ENCODE measurements at places on chromosomes 2 and 18.

DNA sequence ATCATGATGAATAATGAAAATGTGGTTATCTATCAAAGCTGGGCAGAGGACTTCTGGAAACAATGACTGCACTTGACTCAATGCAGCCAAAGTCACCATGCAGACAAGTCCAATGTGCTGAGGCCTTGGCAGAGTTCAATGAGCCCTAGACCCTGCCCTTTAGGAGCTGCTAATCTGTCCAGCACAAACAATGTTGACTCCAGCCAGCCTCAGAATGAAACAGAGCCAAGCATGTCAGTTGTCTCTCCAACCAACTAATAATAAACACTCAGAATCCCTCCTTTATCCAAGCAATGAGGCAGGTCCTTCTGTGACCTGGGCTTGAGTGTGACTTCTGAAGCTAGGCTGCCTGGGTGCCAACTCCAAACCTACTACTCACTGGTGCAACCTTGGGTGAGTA is 270.6 kb downstream of the BCL11A start:
- no peak for DNase-seq

- no peak for DNase-seq
Measured at GRCh38 chr2:233112776-233113452, 52.8 kb downstream of the INPP5D start.

DNA sequence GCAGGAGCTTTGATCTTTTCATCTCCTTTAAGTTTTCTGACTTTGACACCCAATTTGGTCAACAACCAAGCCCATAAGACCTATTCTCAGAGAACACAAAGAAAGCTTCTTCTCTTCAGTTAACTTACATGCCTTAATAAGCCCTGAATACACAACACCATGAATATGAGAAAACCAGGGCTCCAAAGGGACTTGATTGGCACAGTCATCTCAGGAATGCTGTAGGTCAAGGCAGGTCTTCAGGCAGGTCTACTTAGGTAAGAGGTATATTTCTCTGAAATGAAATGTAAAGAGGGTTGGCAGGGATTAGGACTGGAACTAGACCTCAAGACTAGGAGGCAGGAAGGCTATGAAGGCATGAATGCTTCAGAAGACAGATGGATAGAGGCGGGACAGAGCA is 24.4 kb upstream of the EIF2AK3 start:
- no peak for DNase-seq

DNA sequence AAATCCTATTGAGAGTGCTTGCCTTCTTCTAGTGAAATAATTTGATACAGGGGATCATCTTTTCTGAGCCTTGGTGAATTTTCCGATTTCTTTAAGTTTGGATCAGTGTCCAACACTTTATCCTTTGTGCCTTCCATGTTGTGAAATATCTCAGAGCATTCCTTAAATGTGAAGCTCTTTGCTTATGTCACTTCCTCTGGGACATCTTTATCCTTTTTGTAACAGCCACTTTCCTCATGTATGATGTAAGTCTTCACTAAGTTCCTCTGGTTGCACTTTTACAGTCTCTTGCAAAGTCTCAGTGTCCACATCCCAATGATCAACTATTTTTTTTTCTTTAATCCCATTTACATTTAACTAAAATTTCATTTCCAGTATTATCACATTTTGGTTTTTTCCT is 254.2 kb downstream of the EN1 start:
- DNase-seq, result no peak

DNA sequence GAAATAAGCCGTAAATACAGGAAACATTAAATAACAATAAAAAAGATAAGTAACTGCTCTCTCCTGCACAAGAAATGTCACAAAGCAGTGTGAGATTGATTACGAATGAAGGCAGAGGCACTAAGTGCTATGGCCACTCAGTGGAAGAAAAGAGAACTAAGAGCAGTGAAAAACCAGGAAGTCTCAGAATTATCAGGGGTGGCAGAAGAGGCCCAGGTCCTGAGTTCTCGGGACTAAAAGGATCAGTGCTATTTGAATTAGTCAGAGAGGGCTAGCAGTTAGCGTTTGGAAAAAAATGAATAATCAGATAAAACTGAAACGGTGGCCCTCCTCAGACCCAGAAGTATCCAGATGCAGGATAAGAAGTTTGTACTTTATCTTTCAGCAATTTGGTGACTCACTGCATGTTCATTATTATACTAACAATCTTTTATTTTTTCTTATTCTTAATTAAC is 367.1 kb downstream of the ZEB2 start:
- DNase-seq, result no peak

- DNase-seq, result no peak
Measured at GRCh38 chr2:183903026-183903425, 695.3 kb upstream of the ZNF804A start.

GRCh38 chr2:165888171-165888570 is 65.4 kb downstream of the TTC21B start:
- no peak for DNase-seq

GRCh38 chr2:74391209-74391579 is 11.1 kb upstream of the DCTN1 start:
- DNase-seq, result no peak

DNA sequence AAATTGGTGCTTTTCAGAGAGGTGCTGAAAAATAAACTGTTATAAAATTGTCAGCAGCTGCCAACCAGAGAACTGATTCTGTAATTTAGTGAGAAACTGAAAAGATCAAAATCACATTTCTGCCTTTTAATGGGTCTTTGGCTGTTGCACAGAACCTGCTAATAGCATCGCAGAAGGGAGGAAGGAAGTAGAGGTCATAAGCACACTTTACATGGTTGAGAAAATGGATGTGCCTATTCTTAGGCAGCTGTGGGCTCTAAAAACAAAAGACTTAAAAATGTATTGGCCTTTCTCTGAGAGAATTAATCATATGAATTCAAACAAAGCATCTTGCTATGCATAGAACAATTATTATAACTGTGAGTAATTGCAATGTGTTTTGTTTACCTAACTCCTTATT is 1186.9 kb downstream of the DSC3 start:
- no peak for DNase-seq

DNA sequence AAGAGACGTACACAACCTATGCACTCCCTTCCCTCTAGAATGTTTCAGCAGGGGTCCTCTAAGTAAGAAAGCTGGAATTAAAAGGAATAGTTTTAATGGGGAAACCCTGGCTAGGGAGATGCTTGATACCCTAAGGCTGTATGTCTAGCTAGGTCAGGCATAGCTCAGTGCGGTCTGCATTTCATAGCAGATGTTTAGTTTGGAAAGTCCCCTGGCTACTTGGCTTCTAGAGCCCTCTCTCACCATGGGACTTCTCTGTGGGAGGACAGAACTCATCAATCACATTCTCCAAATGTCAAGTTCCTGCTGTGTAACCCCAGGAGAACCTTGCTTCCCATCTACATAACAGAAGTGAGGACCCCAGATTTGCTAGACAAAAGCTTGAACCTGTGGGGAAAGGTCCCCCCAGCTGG is 24.1 kb upstream of the ANXA4 start:
- DNase-seq, result no peak

- no peak for DNase-seq
Measured at GRCh38 chr2:37784759-37785149, 113.3 kb upstream of the CDC42EP3 start.

DNA sequence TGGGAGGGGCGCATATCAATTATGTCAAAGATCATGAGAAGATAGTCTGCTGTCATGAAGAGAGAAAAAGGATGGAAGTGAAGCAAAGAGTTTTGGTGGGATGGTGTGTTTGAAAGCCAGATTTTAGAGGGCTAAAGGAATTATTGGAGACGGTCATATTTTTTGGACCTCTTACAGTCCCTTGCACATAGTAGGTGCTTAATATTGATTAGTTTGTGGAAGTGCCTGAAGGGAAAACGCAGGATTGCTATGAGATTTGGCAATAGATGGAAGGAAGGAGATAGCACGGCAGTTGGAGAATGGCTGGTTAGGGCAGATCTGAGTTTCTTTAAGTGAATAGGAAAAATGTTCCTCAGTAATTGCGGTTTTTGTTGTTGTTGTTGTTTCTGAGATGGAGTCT is 15.9 kb downstream of the EPB41L5 start:
- no peak for DNase-seq

DNA sequence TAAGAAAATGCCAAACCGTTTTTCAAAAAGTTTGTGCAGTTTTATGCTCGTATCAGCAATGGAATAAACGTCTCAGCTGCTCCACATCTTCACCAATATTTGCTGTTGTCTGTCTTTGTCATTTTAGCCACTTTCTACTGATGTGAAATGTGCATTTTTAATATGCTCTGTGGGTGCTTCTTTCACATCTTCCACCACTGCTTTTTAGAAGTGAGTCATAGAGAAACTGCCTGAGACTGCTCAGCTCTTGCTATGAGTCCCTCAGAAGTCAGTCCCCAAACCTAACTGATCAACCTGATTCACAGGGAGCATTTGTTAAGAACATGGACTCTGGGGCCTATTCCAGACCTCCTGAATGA is 41.0 kb upstream of the EPC2 start:
- no peak for DNase-seq

DNA sequence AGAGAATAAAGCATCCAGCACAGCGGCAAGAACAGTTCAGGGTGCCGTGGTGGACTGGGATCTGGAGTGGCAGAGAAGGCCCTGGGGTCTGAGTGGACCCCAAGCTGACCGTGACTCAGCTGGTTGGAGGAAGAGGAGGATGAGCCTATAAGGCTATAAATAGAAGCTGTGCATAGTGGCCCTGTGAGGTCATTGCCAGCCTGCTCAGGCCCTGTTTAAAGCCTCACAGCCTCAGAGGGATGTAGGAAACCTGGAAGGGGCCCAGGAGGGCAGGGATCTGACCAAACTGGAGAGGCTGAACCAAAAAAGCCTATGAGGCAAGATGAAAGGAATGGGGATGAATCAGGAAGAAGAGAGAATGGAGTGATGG is 11.3 kb upstream of the DES start:
- no peak for DNase-seq

- no peak for DNase-seq
Measured at GRCh38 chr18:6928359-6928758, 189.2 kb downstream of the LAMA1 start.

DNA sequence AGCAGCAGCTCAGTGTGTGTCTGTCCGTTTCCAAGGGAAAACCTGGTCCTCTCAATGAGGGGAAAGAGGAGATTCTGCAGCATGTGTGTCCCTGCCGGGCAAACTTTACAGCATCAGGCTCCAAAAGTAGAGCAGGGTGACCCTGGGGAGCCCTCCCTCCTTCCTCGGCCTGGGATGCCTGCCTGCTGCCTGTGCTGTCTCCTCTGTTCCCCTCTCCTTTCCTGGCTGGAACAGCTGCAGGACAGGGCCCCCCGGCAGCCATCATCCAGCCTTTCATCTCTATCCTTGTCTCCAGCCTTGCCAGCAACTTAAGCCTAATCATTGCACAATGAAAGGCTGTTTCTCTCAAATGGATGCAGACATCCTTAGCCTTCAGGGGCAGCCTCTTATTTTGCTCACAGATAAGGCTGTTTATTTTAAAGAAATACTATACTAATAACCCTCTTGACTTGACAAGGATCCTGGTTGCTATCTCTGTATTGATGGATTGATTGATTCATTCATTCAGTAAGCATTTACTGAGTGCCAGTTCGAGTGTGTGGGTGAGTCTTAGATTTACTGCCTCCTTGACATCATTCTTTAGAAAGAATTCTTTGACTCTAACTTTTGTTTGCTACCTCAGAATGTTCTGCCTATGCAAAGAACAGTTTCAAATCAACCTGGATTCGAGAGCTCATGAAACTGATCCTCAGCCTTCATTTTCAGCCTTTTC is 40.6 kb upstream of the EDAR start:
- DNase-seq, result no peak

DNA sequence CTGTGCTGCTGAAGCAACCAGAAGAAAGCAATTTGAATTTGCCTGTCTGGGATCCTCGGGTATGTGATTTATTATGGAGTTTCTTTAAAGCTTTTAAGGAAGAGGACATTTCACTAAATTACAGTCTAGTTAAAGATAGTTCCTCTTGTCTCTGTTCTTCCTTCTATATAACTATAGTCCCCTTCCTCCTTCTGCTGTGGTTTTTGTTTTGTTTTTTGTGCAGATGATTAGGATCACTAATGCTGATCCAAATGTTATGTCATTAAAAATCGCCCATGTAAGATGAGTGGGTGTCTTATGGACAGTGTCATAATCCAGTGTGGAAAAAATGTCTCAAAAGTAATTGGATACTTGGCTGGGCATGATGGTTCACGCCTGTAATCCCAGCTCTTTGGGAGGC is 24.7 kb downstream of the PAPOLG start:
- no peak for DNase-seq

GRCh38 chr2:135198481-135198880 is 146.4 kb downstream of the RAB3GAP1 start:
- no peak for DNase-seq

- DNase-seq, result no peak
Measured at GRCh38 chr18:5516841-5517240, 27.0 kb downstream of the EPB41L3 start.

- DNase-seq, result no peak
Measured at GRCh38 chr18:74284191-74284979, 7.4 kb downstream of the CYB5A start.

- DNase-seq, result no peak
Measured at GRCh38 chr2:224630659-224631550, 45.7 kb upstream of the CUL3 start.

- no peak for DNase-seq
Measured at GRCh38 chr2:230552181-230552580, 136.2 kb downstream of the SP100 start.

DNA sequence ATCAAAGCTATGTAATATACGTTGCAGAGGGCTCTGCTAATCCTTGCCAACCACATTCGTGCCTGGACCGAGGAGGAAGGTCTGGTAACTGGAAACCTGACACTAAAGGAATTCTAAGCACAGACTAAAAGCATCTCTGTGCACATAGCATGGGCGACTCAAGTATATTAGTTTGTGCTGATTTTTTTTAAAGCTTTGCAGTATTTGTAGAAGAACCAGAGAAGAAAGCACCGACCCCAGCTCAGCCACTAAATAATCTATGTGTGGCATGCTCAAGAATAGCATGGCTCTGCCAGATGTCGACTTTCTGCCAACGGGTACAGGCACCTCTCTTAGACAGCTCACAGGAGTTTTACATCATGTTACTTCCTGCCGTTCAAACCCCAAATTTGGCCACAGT is 73.2 kb upstream of the NRP2 start:
- DNase-seq, result no peak
